ENCODE measurements at places on chromosomes 1 and 21.

- DNase-seq = no peak
Observed at GRCh38 chr1:77143529-77144121, 75.6 kb downstream of the PIGK start.

- no peak for DNase-seq
Observed at GRCh38 chr1:56194701-56195300, 384.6 kb downstream of the PLPP3 start.

DNA sequence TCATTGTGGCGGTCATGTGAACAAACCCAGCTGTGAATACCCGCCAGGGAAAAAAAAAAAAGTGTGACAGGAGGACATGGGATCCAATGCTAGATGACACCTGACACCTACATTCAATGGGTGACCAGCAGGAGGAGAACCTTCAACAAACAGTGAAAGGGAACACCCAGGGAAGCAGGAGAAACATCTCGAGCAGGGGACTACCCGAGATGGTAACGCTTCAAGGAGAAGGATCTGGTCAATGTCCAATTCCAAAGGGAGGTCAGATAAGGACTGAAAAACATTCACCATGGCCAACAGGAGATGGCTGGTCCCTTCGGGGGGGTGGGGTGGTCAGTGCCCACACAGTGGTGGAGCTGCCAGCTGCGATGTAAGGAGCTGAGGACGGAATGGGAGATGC lies 46.3 kb downstream of the PTPN14 start:
- DNase-seq = no peak

DNA sequence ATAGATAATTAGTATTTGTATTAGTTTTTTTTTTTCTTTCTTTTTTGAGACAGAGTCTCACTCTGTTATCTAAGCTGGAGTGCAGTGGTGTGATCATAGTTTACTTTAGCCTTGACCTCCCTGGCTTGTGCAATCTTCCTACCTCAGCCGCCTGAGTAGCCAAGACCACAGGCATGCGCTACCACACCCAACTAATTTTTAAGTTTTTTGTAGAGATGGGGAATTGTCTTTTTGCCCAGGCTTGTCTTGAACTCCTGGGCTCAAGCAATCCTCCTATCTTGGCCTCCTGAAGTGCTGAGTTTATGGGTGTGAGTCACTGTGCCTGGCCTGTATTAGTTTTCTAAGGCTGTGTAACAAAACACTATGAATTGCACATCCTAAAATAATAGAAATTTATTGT lies 58.3 kb downstream of the MSH4 start:
- no peak for DNase-seq

- DNase-seq = no peak
Observed at GRCh38 chr1:81312272-81312754, 488.4 kb upstream of the ADGRL2 start.

DNA sequence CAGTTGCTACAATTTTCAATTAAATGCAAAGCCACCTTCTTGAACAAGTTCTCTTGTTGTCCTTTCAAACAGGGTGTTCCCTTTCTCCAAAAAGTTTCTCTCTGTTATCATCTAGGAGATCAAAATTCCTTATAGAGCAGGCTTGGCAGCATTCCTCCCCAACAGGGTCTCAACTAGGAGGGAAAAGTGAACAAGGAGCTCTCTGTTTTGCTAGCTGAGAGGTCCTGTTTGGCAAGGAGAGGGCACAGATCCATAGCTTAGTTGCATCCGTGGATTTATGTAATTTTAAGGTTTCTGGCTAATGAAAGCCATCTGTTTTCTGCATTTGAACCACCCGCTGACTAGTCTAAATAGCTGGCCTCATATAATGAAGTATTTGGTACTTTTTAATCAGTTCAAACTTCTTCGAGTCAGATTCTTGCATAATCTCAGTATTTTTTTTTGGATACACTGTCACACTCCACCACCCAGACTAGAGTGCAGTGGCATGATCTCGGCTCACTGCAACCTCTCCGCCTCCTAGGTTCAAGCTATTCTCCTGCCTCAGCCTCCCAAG lies 54.0 kb downstream of the APP start:
- no peak for DNase-seq

- DNase-seq = no peak
Observed at GRCh38 chr1:4005431-4005830, 105.4 kb upstream of the C1orf174 start.

DNA sequence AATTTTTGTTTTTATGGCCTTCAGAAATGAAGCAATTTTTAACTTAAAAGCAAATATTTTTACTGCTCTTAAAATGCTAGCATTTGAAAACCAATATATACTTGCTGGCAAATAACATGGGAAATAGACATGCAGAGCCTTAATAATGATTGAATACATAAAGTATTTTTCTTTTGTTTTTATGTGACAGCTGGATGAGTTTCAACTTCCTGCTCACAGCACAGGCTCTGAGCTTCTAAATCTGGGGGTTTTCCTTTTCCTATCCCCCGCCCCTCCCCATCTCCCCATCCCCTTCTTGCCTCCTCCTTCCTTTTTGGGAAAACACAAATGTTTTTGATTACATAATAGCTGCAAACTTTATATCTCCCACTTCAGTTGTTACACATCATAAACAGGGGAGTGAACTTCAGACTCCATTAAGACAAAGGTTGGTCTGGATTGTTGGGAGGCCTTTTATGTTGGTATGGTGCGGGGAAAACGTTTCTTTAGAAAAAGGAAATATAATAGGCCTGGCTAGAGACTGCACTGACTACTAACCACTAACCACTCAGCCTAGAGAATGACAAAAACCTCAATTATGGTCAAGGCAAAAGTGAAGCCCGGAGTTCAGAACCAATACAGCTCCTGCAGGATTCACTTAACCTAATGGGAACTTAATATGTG lies 116.1 kb upstream of the GORAB start:
- no peak for DNase-seq

DNA sequence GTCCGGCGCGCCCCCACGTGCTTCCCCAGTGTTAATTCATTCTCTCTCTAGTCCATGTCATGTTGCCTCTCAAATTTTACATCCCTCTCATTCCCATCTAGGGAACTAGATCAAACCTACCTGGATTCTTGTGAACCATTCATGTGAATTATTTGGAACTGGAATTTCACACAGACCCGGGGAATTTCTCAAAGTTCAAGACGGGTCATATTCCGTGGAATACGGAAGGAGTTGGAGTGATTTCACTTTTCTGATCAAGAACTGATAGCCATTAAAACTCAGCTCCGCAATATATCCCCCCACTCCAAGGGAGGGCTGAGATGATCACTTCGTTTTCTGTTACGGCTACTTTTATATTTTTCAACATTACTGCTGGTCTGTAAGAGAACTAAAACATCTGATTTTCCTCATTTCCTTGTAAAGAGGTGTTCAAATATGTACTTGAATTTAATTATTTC lies 1.0 kb upstream of the ENO1 start:
- no peak for DNase-seq

DNA sequence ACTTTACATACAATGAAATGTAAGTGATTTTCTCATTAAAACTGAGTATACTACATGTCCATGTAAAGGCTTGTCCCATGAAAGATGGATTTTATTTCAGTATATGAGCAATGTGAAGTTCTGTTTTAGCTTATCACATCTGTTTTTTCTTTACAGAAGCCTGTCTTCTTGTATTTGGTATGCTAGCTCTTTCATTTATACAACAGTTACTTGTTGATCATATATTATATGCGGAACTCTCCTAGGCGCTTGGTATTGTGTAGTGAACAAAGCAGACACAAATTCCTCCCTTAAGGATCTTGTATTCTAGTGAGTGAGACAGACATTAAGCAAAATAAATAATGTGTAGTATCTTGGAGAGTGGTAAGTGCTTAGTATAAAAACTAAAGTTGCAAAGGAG lies 10.6 kb downstream of the MAP3K21 start:
- no peak for DNase-seq

- no peak for DNase-seq
Observed at GRCh38 chr1:116340506-116341231, 32.4 kb upstream of the ATP1A1 start.

Measured in activated naive CD4-positive, alpha-beta T cell treated with anti-CD3 and anti-CD28 coated beads for 36 hours (primary cell).